ENCODE measurements at places on chromosomes 13 and 19.

- DNase-seq, result no peak
These were observed 581.3 kb downstream of the DACH1 start for GRCh38 chr13:71285700-71286099.

DNA sequence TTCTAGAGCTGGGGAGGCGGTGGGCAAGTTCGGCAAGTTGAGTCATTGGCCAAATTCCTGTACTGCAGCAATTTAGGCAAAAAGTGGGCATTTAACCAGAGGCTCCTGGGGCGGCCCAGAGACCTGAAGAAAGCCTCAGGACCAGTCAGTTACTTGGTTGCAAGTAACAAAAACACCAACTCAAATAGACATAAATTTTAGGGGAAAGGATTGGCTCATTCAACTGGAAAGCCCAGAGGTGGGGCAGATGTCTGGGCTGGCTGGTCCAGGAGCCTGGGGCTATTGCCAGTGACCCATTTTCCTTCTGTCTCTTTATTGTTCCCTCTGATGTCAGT lies 97.1 kb downstream of the SIPA1L3 start:
- peak; percentile 55 for DNase-seq

- no peak for DNase-seq
These were observed 465.1 kb upstream of the PCDH20 start for GRCh38 chr13:61880578-61881283.

- peak; percentile 22 for DNase-seq
These were observed at the start of gene DHRS12 for GRCh38 chr13:51803422-51804294. TSS of gene DHRS12 (minus strand) at chr13:51804163. CDS start at chr13:51799659, 4,504 bp downstream.

GRCh38 chr13:77565635-77566034 lies 30.1 kb downstream of the SCEL start:
- no peak for DNase-seq

DNA sequence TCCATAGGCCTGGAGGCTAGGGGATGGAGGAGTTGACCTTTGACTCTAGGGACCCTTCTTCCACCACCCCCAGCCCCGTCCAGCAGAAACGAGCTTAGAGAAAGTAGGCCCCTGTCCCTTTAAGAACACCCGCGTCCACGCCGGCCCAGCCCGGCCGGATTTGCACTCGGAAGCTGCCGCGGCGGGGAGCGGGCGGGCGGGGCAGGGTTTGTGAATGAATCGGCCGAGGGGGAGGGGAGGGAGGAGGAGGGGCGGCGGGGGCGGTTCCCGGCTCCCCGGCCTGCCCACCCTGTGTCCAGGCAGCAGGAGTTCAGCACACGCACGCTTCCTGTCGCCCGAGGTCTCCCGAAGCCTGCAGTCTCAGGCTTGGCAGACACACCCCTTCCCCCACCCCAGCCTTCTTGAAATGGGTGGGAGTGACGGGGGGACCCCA lies 1.5 kb downstream of the UNC13A start:
- peak; percentile 46 for DNase-seq

DNA sequence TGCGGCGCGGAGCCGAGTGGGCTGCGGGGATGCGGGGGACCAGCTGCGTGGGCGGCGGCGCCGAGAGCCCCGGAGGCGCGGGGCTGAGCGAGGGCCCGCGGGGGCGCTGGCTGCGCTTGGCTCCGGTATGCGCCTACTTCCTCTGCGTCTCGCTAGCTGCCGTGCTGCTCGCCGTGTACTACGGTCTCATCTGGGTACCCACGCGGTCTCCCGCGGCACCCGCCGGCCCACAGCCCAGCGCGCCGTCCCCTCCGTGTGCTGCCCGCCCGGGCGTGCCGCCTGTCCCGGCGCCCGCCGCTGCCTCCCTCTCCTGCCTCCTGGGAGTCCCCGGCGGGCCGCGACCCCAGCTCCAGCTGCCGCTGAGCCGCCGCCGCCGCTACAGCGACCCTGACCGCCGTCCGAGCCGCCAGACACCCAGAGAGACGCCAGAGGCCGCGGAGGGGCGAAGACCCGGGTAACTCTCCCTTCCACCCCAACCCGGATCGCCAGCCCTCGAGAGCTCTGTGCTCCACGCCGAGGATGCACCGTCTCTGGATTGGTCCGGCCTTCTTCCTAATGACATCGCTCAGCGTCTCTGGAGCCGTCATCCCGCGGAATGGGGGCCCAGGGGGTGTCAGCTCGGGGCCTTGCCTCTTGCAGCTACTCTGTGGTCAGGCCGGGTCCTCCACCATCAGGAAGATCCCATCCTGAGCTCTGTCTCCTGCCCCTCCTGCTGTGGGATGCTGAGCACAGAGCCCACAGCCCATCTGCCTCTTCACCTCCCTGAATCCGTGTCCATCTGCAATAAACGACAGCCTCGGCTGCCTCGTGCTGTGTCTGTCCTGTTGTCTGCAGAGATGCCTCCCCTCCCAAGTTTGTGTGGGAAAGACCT lies 441 bp downstream of the INAFM1 start:
- DNase-seq, result peak; percentile 46

- DNase-seq, result no peak
These were observed 26.8 kb upstream of the SACS start for GRCh38 chr13:23460309-23460708.

DNA sequence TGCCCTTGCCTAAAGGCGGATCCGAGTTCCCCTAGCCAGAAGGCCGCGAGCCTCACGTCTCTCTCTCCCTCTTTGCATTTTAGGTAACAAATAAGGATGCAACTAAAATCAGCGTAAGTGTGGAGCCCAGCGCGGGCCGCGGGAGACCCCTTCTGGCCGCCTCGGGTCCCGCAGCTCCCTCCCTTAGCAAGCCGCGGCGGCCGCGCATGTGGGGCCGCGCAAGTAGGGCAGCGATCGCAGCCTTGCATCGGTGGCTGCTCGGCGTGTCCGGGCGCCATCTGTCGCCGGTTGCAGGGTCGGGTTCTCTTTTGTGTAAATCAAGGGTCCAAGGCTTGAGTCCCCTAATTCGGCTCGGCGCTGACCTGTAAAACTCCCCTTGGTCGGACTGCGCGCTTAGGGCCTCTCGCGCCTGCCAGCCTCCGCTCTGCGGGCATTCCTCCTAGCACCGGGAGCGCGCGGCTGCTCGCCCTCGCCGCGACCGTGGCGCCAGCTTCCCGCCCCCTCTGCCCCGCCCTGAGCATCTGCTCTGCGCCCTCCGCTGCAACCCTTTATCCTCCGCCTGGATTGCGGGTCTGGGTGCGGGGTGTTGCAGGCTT lies 2.7 kb downstream of the VSTM2B start:
- peak; percentile 64 for DNase-seq

GRCh38 chr13:26198116-26198515 lies 24.0 kb downstream of the RNF6 start:
- no peak for DNase-seq

DNA sequence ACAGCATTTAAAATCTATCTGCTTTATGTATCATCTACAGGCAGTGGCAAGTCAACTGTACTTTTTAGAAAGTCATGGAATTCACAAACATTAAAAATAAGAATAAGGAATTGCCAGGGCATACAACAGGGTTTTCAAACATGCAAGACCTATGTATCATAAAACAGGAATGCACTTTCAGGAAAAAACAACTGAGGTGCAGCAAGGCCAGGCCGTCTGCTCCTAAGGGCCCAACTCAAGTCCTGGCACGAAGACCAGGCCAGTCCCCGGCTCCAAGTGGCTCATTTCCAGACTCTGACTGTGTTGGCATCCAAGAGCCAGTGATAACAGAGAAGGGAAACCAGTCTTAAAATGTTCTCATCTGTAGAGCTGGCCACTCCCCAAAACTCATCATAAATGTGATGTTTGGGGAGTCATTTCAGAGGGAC lies 7.1 kb downstream of the RFX2 start:
- DNase-seq, result peak; percentile 88

- DNase-seq, result no peak
These were observed 183.3 kb downstream of the KCNRG start for GRCh38 chr13:50198508-50198907.

GRCh38 chr13:93169980-93170379 lies 56.6 kb upstream of the GPC6 start:
- no peak for DNase-seq

DNA sequence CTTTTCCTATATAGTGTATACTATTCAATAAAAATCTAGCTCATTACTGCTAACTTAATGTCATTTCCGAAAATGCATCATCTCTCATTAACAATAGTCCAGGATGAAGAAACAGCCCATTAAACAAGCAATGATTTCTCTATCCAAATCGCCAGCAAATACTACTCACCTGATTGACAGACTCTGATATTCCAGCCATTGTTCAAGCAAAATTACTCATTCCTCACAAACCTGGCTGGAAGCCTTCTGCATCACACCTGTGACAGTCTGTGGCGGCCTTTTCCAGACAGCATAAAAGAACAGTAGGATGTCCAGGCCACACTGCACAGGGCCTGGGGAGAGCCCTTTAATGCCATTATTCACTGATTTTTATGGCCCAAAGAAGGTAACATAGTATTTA lies 115.9 kb downstream of the ABCC4 start:
- DNase-seq, result no peak

GRCh38 chr19:35483089-35483488 lies 7.2 kb downstream of the KRTDAP start:
- no peak for DNase-seq
